ENCODE measurements at places on chromosomes 4 and X. TPM values are rescaled to one million over a fixed set of nuclear protein-coding genes. Genes with fewer than 3 reads are reported as not detected.

GNRHR gene
- not detected for total RNA-seq

DDIT4L gene
- total RNA-seq: 2.0 TPM

YY2 gene
- 0.90 TPM for total RNA-seq

DNA sequence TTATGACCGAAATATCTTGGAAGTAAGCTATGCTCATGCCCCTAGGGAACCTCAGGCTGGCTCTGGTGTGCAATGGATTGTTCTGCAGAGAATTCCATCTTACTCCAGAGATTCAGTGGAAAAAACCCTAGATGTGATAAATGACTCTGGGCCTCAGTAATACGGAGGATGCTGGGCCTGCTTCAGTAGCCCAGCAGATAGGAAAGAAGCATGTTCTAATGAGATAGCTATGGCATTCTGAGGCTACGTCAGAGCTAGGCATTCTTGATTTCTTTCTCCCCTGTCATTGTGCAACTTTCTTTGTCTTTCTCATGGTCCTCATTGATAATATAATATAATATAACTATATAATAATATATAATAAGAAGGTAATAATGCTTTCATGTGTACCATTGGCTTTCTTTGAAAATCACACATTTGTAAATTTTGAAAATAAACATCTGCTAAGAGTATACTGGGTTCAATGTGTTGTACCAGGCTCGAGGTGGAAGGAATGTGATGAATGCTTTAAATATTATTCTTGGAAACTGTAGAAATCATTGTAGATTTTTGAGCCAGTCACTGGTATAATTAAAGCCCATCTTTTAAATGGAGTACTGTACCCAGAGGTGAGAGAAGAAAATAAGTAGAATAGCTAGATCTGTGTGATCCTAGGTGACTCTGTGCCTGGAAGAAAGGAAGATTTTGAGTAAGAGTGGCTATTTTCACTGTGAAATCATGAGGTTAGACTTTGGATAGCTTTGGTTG lies 152.0 kb downstream of the IL15 start:
- DNase-seq: no peak

- no peak for DNase-seq
These were observed 419.9 kb upstream of the SLIT2 start for GRCh38 chr4:19831644-19832285.

- DNase-seq: no peak
These were observed 3.1 kb downstream of the COX18 start for GRCh38 chr4:73066445-73066844.

DNA sequence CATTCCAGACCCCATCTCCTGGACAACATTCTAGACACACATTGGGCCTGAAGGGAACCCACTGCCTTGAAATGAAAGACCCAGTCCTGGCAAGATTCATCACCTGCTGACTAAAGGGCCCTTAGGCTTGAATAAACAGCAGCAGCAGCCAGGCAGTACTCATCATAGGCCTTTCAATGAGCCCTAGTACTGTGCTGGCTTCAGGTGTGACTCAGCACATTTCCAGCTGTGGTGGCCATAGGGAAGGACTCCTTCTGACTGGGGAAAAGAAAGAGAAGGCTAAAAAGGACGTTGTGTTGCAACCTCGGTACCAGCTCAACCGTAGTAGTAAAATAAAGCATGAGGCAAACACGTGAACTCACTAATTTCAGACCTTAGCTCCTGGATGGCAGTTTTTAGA lies 344.0 kb downstream of the ACTRT1 start:
- DNase-seq: peak; percentile 4

- DNase-seq: no peak
These were observed 18.5 kb downstream of the LRRC66 start for GRCh38 chr4:52001616-52002015.

DNA sequence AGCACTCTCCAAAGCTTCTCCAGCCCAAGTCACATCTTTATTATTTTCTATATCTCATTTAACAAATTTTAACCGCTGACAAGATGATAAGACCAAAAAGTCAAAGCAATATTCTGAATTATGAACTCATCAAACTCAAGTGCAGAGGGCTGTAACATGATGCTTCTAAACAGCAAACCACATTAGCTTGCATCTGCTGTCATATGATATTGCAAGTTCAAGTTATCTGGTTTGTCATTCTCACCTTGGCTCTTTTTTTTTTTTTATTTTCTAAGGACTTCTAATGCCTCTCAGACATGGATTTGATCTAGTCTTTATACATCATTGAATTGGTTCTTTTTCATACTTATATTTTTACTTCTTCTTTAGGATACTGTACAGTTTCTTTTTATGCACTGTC lies 93.4 kb downstream of the SLC10A7 start:
- DNase-seq: no peak

GRCh38 chr4:26613237-26613636 lies 29.4 kb downstream of the TBC1D19 start:
- no peak for DNase-seq

DNA sequence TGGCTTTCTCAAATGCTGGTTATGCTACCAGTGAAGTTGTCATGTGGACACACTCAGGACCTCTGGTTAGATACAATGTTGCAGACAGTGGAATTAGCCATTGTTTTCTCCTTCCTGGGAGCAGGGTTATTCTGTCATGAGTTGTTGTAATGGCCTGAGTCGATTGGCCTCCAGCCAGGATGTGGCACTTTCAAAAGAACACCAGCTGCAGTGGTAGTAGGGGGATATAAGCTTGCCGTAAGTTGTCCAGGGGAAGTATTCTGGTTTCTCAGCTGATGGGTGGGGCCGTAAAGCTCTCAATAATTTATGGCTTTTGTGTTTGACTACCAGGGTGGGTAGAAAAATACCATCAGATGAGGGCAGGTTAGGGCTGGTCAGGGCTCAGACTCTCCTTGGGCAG lies 697.5 kb upstream of the GNPDA2 start:
- no peak for DNase-seq

DNA sequence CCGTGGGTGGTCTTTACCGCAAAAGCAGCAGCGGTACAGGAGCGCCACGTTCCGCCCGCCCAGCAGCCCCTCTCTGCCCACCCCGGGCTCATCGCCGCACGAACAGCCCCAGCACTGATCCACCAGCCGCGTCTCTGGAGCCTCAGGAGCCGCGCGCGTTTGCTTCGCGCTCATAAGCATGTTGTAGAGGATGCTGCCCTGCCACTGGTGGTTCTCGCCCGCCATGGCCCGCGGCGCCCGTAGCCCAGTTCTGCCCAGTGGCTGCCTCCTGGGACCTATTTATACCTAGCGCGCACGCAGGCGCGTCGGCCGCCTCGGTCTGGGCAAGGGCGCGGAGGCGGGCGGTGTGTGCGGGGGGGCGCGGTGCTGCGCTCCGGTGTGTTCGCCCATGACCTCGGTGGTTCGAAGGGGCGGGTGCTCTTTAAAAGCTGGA lies at the start of gene NR0B1:
TSS of gene NR0B1 (minus strand) at position 252 of the 433 bp plus-strand sequence. CDS start at position 225, 27 bp downstream.
- no peak for DNase-seq

GRCh38 chr4:154160519-154161301 lies 330.9 kb downstream of the DCHS2 start:
- DNase-seq: no peak

- peak; percentile 7 for DNase-seq
These were observed 153.3 kb downstream of the TMEM164 start for GRCh38 chrX:110156167-110156754.

All from dermis microvascular lymphatic vessel endothelial cell (primary cell).